ENCODE measurements at places on chromosomes 16 and 17.

- no peak for DNase-seq
These were observed 434.5 kb downstream of the SHISA9 start for GRCh38 chr16:13335879-13336278.

DNA sequence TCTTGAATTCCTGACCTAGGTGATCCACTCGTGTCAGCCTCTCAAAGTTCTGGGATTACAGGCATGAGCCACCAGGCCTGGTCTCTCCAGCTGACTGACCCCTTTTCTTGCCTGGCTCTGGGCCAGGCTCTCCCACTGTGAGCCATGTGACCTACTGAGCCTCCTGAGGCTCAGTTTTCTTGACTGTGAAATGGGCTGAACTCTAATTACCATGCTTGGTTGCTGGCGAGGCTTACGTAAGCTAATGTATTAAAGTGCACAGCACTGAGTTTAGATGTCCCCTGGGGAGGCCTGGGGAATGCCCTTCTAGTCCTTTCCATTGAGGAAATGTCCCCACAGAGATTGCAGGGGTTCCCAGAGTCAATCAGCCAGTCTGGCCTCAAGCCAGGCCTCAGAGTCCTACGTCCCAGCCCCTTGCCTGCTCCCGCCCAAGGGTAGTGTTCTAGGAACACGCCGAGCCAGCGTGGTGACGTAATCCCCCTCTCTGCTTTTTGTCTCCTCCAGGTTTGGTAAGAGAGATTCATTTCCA, 45.8 kb upstream of the LGALS9 start:
- DNase-seq = no peak

- no peak for DNase-seq
These were observed 9.3 kb downstream of the RIPOR1 start for GRCh38 chr16:67537636-67538591.

DNA sequence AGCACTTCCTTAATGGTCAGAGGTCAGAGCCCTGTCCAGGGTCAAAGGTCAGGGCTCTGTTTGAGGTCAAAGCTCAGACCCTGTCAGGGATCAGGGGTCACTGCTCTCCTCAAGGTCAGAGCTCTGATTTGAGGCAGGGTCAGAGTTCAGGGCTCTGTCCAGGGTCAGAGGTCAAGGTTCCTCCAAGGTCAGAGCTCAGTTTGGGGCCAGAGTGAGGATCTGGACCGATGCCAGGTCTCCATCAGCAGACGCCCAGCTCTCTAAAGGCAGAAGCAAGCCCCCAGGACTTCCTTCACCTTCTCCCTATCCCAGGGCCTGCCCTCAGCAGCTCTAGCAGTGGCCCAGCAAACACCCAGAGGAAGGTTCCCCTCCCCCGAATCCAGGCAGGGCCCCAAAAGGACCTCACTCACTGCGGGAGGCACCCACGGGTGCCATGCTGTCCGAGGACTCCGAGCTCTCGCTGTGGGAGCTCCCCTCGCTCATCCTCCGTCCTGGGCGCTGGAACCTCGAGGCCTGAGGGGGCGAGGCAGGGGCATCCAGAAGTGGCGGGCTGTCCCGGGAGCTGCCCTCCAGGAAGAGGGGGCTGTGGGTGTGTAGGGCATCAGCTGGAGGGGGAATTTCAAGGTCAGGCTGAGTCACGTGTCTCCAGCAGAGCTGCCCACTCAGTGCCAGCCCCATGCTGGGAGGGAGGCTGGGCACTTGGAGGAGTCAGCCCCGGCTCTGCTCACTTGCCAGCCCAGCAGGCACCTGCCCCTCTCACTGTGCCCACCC, 26.7 kb downstream of the PIMREG start:
- DNase-seq = no peak

DNA sequence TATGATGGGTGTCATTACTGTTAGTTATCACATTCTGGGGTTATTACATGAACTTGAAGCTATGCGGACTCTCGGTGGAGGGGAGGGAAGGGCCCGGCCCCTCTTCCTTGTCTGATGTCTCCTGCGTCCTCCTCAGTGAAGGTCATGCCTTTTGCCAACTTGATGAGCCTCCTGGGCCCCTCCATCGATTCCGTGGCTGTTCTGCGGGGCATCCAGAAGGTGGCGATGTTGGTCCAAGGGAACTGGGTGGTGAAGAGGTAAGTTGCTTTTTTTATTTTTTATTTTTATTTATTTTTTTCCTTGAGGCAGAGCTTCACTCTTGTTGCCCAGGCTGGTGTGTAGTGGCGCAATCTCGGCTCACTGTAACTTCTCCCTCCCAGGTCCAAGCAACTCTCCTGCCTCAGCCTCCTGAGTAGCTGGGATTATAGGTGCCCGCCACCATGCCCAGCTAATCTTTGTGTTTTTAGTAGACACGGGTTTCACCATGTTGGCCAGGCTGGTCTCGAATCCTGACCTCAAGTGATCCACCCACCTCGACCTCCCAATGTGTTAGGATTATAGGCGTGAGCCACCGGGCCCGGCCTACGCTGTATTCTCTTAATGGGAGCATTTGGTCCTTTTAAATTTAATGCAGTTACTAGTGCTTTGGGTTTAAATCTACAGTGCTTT, 21.6 kb downstream of the POLR3E start:
- peak; percentile 32 for DNase-seq

- DNase-seq = no peak
These were observed 174.2 kb downstream of the KIF2B start for GRCh38 chr17:53996890-53997289.

DNA sequence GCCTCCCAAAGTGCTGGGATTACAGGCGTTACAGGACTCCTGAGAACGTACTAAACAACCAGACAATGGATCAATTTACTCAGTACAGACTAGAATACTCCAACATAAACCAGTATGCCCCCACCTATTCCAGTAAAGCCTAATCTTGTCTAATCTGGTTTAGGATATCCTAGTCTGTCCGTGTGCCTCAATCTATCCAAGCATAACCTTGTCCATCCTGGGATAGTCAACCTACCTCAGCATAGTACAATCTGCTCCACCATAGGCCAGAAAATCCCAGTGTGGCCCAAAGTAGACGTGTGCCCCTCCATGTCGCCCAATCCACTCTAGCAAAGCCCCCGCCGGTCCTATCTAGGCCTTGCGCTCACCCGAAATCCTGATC, 625 bp downstream of the DVL2 start:
- DNase-seq = no peak

GRCh38 chr17:80833952-80834892, 157.4 kb upstream of the CHMP6 start:
- DNase-seq = no peak

DNA sequence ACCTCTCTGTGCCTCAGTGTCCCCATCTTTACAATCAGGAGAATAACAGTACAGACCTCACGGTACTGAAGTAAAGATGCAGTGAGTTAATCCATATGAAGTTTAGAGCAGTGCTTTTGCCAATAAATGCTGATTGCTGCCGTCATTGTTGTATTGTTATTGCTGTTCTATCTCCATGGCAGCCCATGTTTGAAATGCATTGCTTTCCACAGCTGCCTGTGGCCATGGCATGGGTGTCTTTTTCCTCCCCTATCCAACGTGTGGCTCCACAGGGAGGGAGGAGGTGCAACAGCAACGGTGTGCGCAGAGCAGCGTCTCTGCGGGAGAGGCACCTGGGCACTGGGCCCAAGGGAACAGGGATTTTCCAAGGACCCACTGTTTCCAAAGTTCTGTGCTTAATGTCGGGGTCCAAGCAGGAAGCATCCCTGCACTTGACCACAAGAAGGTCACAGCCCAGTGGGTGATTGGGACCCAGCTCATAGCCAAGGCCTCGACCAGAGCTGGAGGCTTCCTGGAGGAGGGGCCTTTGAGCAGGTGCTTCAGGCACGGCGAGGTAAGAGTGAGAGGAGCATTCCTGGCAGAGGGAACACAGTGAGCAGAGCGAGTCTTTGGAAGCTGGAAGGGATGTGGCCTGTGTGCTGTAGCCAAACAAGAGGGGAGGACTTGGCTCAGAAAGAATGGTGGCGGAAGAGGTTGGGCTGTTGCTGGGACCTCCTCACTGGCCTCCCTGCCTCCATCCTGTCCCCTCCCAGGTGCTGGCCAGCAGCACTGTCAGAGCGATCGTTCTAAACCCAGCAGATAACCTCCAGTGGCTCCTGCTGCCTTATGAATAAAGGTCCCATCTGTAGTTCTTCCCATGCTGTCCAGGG, 3.9 kb downstream of the RAI1 start:
- DNase-seq = no peak

DNA sequence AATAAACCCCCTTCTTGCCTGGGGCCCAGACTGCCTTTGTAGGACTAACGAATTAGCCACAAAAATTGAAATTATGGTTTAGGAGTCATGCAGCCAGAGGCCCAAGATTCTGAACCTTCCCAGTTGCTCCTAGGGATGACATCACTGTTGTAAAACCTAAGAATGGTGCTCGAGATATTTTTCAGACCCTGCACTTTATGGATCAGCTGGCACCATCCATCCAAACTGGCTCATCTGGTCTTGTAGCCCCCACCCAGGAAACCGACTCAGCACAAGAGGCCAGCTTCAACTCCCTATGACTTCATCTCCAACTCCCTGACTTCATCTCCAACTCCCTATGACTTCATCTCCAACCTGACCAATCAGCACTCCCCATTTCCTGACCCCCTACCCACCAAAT, 10.9 kb upstream of the EVPL start:
- no peak for DNase-seq

DNA sequence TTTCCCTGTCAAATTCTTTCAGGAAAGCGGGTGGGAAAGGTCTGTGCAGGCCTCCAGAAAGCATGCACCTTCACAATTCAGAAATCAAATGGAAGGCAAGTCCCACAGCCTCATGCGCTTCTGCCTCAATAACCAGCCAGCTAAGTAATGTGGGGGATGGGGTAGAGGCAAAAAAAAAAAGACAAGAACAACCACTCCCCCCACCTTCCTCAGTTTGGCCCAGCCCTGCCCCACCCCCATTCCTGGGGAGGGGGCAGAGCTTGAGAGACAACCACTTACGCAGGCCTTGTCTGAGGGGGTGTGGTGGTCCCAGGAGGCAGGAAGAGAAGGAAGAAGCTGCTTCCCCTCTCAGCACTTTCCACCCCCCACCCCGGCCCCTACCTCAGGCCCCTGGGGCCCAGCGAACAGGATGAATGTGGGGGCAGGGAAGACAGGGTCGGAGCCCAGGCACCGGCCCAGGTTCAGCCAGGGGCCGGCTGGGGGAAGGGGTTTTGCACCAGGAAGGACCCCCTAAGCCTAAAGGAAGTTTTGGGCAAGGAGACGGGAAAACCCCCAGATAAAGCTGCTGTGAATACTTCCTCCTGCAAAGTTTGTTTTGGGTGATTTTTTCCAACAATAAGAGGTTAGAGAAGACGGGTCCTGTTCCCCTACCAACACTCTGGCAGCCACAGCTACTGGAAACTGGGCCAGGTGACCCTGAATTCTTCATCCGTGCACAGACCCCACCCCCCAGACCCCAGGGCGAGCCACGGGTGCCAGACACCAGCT, 1.2 kb downstream of the JUP start:
- peak; percentile 48 for DNase-seq

DNA sequence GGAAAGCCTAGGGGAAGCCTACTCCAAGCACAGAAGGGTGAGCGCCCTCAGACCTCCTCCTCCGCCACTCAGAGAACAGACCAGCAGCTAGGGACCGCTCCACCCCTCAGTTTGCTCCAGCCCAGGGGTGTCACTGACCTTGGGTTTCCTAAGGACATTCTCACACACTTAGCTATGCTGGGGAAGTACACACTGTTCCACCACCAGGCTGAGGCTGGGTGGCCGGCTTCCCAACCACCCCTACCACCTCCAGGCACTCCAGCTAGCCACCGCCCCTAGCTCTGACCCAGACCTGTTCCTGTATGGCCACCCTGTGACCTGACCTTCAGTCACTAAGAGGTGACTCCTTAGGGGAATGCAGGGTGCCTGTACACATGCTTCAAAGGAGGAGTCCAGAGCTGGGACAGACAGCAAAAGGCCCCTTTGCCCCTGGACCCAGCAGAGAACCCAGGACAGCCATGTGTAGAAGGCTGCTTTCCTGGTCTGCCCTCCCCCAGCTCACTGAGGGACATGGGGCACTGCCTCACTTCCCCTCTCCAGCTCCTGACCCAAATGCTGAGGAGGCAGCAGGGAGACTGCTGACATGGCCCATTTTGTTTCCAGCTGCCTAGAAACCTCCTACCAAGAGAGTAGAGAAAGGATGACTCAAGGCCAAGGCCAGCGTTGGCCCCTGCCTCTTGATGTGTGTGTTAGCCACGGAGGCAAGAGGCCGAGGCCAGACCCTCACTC, 6.7 kb downstream of the HSPB9 start:
- DNase-seq = no peak

GRCh38 chr17:65538675-65539529, 22.5 kb downstream of the AXIN2 start:
- DNase-seq = no peak

- DNase-seq = peak; percentile 78
These were observed 747 bp downstream of the ATXN7L3 start for GRCh38 chr17:44198721-44199552.

DNA sequence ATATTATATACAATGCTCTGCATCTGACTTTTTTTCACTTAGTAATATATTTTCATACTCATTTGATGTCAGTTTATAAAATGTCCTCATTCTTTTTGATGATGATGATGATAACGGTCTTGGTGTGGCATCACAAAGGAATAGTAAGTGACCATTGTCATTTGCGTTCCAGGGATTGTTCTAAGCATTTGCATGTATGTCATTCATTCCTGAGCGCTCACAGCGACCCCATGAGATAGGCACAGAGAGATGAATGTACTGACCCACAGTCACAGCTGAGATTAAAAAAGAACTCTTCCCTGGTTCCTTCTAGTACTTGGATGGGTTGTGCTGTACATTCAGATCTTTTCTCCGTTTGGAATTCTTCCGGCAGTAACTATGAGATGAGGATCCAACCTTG, 21.2 kb upstream of the MSI2 start:
- no peak for DNase-seq

Measured in left colon (tissue), 2 donors.